ENCODE measurements at places on chromosomes 2 and 18.

- DNase-seq: no peak
Observed at GRCh38 chr2:62870966-62871365, 165.5 kb downstream of the EHBP1 start.

DNA sequence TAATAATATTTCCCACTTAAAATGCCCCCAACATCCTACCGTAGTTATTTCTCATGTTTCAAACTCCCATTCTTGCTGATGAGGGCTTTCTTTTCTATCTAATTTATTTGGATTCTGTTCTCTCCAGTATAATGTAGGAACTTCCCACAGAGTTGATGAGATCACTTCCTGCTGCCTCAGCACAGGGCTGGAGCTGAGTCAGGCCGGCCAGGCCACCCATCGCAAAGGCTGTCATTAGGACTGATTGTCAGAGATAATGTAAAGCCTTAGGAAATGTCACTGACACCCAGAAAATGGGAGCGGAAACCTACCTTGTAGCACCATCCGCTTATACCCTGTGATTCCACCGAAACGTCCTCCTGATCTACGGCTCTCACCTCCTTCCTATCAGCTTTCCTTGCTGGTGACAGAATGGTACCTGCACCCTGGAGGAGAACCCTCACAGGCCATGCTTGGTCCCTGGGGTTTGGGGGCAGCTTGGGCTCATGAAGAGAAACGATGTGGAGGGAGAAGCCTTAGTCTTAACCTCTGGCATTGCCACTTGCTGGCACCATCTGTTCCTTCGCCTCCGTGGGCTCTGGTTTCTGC, 672.8 kb upstream of the ID2 start:
- DNase-seq: no peak

GRCh38 chr18:6781796-6782195, 52.3 kb downstream of the ARHGAP28 start:
- no peak for DNase-seq

DNA sequence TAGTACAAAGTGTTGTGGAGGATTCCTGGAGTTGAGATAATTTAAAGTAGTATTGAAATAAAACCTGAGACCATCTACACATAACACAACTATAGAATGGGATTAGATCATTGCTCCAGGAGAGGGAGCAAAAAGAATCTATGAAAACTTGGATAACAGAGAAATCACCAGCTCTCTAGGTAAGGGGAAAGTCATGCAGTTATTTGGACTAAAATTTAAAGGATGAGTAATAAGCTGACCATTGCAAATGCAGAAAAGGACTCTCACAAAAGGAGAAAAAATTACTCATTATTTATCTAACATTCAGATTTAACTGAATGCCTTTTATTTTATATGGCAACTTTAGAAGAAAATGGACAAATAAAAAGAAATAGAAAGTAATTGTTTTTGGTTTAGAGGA, 1399.8 kb upstream of the ACVR2A start:
- no peak for DNase-seq

GRCh38 chr2:189412330-189412953, 28.8 kb upstream of the WDR75 start:
- peak; percentile 26 for DNase-seq

- no peak for DNase-seq
Observed at GRCh38 chr2:131112529-131112928, 7.4 kb downstream of the PLEKHB2 start.

DNA sequence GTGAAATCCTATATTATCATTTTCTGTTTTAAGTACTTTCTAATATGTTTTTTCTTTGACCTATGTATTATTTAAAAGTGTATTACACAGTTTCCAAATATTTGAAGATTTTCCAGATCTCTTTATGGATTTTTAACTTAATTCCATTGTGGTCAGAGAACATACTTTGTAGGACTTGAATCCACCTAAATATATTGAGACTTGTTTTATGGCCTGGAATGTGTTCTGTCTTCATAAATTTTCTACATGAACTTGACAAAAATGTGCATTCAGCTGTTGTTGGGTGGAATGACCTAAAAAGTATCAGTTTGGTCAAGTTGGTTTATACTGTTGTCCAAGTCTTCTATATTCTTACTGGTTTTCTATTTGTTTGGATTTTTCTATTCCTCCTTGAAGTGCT, 33.8 kb upstream of the TMEM247 start:
- DNase-seq: no peak
